ENCODE measurements at places on chromosomes 13 and 19.

DNA sequence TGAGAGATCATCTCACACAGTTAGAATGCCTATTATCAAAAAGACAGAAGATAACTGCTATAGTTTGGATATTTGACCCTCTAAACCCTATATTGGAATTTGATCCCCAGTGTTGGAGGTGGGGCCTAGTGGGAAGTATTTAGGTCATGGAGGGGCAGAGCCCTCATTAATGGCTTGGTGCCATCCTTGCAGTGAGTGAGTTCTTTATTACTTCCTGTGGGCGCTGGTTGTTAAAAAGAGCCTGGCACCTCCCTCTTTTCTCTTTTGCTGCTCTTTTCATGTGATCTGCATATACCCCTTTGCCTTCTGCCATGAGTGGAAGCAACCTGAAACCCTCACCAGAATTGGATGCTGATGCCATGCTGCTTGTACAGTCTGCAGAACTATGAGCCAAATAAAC, 66.8 kb downstream of the TDRD3 start:
- DNase-seq = no peak

- DNase-seq = no peak
These were observed 75.8 kb upstream of the TSHZ3 start for GRCh38 chr19:31424861-31425620.

DNA sequence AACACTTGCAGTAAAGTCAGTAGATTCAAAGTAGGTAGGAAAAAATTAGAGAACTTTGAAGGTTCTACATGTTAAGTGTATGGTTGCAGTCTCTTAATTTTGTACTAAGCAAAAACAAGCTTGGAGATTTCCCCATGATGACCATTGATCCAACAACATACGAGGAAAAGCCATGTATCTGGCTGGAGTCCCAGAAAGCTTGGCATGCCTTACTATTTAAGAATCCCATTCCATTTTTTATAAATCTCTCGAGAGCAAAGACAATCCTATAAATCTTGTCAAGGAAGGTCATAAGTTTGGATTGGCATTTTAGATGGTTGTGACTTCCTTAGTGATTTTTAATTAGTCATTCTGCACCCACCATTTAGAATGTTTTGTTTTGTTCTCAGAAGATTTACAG, 495.9 kb downstream of the GPC5 start:
- DNase-seq = no peak

DNA sequence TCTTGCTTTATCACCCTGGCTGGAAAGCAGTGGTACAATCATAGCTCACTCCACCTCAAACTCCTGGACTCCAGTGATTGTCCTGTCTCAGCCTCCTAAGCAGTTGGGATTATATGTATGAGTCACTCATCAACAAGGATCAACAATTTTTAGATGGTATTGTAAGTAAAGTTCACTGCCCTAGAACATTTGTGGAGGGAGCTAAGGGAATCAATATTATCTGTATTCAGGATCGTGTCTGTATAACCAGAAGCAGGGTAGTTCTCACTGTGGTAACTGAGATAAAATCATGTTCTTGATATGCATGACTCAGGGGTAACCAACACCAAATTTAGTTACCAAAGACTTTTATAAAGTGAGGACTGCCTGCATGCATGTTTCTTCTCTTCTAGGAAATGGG, 27.0 kb downstream of the ZMYM5 start:
- DNase-seq = no peak

- DNase-seq = no peak
These were observed 334.0 kb downstream of the TBC1D4 start for GRCh38 chr13:75147946-75148345.

DNA sequence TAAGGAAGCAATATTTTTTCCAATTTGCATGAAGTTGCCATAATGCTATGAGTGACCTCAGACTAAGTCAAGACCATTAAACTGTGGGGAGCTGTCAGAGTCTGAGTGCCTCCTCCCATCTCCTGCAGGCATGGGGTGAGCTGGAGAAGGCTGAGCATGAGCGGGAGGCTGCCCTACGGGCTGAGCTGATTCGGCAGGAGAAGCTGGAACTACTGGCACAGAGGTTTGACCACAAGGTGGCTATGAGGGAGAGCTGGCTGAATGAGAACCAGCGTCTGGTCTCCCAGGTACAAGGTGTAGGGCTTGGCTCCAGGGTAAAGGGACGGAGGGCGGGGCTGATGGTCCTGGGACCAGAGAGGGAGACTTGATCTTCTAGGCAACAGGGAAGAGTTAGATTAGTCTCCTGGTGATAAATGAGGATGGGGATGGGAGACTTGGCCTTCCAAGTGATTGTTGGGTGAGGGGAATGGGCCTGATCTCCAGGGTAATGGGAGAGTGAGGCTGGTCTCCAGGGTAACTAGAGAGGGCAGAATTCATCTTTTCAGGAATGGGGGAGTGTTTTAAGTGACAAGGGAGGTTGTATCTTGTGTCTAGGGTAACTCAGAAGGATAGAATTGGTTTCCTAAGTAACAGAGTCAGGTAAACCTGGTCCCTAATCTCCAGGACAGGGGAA, 36.0 kb downstream of the SPTBN4 start:
- DNase-seq = no peak

GRCh38 chr13:113969973-113970611, 3.8 kb downstream of the C13orf46 start:
- DNase-seq = no peak

- no peak for DNase-seq
These were observed 291.5 kb upstream of the ZNF507 start for GRCh38 chr19:32053861-32054260.

DNA sequence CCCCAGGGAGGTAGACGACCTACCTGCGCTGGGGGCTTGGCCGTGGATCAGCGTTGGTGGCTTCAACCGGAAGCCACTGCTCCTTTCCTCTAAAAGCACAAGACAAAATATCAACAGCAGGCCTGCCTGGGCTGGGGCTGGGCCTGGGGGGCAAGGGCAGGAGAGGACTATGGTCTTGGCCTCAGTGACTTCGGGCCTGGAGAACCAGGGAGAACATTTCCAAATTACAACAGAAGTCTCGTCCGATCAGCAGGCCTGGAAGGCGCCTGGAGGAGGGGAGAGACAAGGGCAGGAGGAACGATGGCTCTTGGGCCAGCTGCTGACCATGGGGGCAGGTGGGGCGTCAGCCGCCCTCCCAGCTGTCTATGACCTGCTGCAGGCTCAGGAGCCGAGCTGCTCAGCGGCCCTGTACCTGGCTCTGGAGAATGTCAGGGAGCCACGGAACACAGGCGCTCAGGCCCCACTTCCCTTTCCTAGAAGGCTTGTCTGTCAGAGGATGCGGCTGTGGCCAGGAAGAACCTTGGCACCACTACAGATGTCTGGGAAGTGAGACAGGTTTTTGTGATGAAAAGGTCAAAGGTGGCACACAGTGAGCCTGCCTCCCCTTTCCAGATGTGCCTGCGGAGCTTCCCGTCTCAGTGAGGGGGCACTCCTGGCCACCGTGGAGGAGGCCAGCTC, 19.5 kb downstream of the CAPS start:
- no peak for DNase-seq

DNA sequence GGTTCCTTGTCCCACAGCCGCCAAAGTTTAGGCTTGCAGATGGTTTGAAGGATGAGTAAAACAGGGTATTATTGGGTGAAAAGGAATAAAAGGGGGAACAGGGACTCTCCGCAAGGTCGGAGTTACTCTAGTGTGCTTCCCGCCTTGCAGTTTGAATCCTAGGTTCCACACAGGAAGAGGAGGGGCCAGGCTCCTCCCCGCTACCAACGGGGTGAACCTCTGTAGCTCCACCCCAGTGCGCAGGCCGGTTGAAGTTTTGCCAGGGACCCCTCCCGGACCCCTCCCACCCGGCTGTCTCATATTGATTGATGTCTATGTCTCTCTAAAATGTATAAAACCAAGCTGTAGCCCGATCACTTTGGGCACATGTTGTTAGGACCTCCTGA, 11.6 kb upstream of the GTF2F2 start:
- DNase-seq = no peak

DNA sequence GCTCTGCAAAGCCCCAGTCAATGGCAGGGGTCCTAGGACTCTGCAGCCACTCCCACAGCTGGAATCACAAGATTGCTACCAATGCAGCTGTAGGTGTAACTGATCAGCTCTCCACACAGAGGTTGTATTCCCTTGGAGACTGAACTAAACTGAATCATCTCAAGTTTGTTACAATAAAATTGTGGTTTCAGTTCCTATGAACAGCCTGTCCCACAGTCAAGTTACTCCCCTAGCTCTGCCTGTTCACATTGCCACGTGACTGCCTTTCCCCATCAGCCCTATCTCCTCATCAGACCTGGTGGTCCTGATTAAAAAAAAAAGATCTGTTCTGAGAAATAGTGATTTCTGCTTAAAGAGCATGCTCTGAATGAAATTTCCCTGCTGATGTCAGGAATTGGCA, 287.9 kb upstream of the NBEA start:
- DNase-seq = no peak

DNA sequence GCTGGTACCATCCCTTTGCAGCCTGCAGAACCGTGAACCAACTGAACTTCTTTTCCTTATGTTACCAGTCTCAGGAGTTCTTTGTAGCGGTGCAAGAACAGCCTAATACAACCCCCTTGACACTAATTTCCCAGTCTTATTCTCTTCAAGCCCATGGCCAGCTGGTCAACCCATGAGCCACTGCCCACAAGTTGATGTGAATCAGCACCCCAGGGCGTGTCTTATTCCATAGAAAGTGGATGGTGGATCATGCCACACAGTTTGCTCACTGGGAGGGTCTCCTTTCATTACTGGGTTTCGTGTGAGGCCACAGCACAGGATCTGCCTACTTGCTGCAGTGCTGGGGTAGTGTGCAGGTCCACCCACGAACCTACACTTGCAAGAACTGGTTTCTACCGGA, 27.0 kb downstream of the TEX29 start:
- DNase-seq = no peak

- DNase-seq = no peak
These were observed 6.6 kb upstream of the TFDP1 start for GRCh38 chr13:113577881-113578435.

DNA sequence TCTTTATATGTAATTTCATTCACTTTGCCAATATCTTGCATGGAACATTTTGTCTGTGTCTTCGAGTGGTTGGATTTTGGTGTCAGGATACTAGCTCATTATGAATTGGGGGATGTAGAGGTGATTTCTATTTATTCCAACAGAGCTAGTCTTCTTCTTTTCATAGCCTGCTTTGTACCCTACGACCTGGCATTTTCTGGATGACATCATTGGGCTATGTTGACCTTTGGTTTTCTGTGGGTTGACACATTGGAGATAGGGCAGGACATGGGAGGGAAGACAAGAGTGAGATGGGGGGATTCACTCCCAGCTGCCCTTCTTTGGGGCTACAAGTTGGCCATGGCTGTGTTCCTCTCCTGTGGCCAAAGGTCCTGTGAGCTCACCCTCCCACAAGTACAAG, 38.0 kb downstream of the WTIP start:
- DNase-seq = no peak

DNA sequence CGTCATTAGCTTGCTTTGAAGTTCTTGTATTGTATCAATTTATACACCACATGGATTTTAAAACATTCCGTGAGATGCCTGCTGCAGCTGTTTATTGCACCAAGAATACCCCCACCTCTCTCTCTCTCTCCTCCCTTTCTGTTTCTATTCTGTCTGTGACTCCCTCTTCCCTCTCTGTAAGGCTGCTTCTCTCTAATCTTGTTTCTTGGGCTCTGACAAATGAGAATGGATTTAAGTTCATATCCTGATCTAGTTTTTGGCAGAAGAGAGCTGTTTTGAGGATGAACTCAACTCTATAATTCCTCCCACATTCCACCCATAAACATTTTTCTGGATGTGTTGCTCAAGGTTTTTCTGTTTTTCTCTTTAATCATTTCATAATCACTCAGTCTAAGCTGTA, 144.3 kb upstream of the FRY start:
- peak; percentile 15 for DNase-seq

GRCh38 chr13:113371061-113371460, 7.1 kb upstream of the GRTP1 start:
- no peak for DNase-seq

DNA sequence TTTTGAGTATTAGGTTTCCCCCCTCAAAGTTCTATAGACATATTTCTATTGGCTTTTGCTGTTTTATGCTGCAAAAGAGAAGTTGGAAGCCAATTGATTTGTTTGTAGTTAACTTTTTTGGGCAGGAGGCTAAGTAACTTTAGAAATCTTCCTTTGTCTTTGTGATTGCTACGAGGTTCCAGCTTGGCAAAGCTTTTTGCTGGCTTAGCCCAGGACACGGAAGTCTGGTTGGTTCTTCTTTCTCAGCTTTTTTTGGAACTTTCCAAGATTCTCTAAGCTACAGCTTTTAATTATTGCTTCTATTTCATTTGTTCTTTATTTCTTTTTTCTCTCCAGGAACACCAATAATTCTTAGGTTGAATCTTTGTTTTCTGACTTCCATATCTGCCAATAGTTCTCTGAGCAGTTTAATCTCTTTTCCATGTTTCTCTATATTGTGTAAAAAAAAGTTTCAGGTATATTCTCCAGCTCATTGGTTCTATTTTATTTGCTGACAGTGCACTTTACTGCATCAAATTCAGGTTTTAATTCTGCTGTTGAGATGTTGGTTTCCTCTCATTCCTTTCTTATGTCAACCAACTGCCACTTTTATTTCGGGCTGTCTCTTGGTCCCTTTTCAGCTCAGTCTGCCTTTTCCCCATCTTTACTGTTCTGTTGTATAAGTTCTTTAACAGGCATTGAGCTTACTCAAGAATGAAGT, 27.8 kb downstream of the MBNL2 start:
- DNase-seq = no peak

GRCh38 chr19:2056837-2057192, 5.8 kb upstream of the MKNK2 start:
- no peak for DNase-seq

DNA sequence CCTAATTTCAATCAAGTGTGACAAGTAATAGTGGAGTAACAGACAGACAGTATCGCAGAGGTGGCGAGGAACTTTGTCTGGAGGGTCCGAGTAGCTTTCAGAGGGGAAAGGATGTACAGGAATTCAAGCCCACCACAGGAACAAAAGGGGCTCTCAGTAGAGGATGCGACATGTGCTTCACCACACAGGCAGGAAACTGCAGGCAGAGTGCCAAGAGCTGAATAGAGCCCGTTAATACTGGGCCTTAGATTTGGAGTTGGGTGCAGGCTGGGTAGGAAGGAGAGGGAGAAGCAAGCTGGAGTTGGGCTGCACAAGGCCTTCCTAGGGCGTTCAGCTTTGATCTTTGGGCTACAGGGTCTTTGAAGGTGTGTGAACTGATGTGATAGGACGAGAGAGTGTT, 1.2 kb downstream of the CCDC70 start:
- DNase-seq = no peak

GRCh38 chr13:37534181-37534580, 64.4 kb downstream of the POSTN start:
- peak; percentile 68 for DNase-seq

DNA sequence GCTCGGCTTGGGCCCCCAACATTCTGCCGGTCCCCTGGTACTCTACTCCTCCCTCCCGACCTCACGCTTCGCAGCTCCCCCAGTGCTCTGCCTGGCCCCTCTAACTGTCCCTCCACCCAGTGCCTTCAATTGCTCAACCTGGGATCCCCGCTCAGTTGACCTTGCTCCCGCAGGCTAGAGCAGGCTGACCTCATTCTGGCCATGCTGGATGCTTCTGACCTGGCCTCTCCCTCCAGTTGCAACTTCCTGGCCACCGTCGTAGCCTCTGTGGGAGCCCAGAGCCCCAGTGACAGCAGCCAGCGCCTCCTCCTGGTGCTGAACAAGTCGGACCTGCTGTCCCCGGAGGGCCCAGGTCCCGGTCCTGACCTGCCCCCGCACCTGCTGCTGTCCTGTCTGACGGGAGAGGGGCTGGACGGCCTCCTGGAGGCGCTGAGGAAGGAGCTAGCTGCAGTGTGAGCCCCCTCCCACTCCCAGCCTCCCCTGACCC, 3.6 kb downstream of the GTPBP3 start:
- no peak for DNase-seq

Measured in AG04450 (cell line).